ENCODE measurements at places on chromosomes 11 and 22.

GRCh38 chr22:37647928-37648327 lies 8.5 kb downstream of the SH3BP1 start:
- DNase-seq, result no peak

DNA sequence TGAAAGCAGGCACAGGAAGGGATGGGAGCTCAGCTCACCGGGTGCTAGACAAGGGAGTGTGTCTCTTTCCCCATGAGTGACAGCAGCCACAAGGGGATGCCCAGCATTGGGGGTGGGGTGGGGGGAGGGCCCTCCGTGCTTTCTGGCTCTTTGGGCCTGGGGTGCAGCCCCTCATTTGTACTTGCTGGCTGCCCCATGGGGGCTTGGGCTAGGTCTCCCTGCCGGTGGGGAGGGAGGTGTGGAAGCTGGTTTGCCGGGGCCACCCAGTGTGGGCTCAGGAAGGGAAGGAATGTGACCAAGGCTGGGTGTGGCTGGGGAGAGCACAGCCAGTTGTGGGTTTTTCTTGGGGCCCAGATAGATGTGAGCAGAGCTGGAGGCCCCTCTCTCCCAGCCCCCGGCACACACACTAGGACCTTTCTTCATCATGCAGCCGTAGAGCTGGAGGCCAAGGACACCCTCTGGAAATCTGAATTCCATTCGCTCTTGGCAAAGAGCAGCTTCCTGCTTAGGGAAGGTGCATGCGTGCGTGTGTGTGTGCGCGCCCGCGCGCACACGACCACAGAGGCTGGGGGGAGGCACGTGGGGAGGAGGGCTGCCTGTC lies 25.8 kb downstream of the KCNQ1OT1 start:
- no peak for DNase-seq

GRCh38 chr11:31725176-31725575 lies 85.9 kb downstream of the PAX6 start:
- DNase-seq, result no peak

- no peak for DNase-seq
These were observed 47.5 kb downstream of the LINC01488 start for GRCh38 chr11:69529001-69529400.

- DNase-seq, result no peak
These were observed 1514.0 kb downstream of the FAM181B start for GRCh38 chr11:81219661-81220060.

- DNase-seq, result no peak
These were observed 11.3 kb upstream of the SLC37A4 start for GRCh38 chr11:119041821-119042514.

DNA sequence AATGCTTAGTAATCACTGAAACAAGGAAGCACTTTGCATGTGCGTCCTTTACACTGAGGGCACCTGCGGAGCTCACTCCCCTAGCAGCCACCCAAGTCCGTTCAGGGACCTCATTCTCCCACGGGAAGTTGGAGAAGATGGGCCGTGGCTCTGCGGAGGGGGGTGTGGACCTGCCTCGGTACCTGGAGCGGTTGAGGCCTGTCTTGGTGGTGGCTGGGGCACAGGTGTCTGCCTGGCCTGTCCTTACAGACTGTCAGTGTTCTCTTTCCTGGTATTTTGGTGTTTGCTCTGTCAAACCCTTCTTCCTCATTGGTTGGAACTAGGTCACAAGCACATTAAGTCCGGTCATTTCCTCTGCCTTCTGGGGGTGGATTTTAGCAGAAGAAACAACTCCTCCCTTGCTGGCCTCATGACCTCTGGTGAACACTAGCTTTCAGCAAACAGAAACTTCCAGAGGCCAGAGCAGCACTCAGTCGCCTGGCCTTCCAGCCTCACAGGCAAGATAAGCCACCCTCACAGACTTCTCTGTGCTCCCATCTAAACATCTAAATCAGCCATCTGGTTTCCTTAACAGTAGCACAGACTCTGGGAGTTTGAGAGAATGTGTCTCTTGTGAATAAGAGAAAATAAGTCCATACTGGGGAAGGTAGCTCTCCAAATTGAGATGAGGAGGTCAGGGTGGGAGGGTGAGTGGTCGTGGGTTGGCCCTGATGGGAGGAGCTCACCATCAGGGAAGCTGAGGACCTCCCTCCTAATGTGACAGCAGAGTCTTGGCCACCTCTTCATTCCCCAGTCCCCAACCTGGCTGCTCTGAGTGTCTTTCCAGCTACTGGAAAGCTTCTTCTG lies 8.6 kb downstream of the SNAP29 start:
- DNase-seq, result peak; percentile 24

Measured in GM20000 (cell line).